ENCODE measurements at places on chromosomes 6 and 20.

- H3K27ac ChIP-seq = no peak overlapping the region
- H3K27me3 ChIP-seq = no peaks in the 10 kb centered on the region
- H3K36me3 ChIP-seq = no peaks in the 10 kb centered on the region
- no peak overlapping the region for H3K4me3 ChIP-seq
- peaks cover 17% of the 10 kb centered on the region for H3K4me1 ChIP-seq
- DNase-seq = peak; percentile 24
Measured at GRCh38 chr20:25315418-25316210, 67.7 kb downstream of the PYGB start.

GRCh38 chr6:128282961-128283360, 237.4 kb downstream of the PTPRK start:
- DNase-seq = no peak
- H3K4me3 ChIP-seq = no peak overlapping the region
- H3K27ac ChIP-seq = no peak overlapping the region
- no peaks in the 10 kb centered on the region for H3K4me1 ChIP-seq
- H3K36me3 ChIP-seq = no peaks in the 10 kb centered on the region

DNA sequence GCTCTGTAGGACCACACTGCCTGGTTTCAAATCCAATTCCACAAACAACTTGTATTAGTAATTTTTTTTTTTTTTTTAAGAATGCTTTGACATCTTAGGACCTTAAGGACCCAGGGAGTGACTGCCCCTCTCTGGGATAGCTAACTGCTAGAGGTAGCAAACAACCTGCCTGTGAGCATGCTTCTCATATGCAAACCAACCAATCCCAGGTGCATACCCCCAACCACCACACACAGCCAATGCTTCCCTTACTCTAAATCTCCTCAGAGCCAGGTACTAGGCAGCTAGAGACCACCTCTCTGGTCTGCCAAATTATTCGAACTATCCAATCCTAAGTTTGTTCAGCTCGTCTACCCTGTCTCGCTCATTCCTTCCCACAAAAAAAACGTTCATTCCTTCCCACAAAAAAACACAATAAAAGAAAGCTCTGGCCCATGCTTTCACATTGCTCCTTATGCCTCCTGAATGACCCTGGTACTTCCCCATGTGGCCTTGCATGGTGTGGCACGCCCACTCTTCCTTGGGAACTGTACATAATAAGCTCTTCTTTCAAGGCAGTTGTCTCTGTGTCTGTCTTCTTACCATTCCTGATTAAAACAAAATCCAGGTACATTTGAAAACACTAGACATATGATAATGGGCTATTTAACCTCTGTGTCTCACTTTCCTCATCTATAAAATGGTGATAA, 6.4 kb downstream of the SERAC1 start:
- peaks cover 23% of the 10 kb centered on the region for H3K4me1 ChIP-seq
- no peaks in the 10 kb centered on the region for H3K36me3 ChIP-seq
- H3K4me3 ChIP-seq = no peak overlapping the region
- no peaks in the 10 kb centered on the region for H3K27me3 ChIP-seq

DNA sequence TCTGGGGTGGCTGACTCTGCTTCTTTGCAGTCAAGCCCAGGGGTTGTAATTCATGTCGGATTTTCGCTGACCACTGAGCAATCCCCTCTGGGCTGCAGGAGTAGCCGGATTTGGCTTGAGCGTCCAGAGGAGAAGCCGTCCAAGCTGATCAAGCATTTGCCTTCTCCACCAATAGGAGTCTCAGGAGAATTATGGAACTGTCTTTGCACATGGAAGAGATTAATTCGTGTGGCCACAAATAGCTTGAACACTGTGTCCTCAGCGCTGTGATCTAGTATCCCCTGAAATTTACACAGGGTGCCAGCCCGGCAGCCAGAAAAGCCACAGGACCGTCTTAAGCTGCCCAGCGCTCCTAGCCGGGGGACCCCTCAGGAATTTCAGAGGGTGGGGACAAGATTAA, 37.1 kb downstream of the EYA2 start:
- DNase-seq = no peak
- H3K36me3 ChIP-seq = no peaks in the 10 kb centered on the region
- H3K27me3 ChIP-seq = no peaks in the 10 kb centered on the region
- H3K4me3 ChIP-seq = no peak overlapping the region

DNA sequence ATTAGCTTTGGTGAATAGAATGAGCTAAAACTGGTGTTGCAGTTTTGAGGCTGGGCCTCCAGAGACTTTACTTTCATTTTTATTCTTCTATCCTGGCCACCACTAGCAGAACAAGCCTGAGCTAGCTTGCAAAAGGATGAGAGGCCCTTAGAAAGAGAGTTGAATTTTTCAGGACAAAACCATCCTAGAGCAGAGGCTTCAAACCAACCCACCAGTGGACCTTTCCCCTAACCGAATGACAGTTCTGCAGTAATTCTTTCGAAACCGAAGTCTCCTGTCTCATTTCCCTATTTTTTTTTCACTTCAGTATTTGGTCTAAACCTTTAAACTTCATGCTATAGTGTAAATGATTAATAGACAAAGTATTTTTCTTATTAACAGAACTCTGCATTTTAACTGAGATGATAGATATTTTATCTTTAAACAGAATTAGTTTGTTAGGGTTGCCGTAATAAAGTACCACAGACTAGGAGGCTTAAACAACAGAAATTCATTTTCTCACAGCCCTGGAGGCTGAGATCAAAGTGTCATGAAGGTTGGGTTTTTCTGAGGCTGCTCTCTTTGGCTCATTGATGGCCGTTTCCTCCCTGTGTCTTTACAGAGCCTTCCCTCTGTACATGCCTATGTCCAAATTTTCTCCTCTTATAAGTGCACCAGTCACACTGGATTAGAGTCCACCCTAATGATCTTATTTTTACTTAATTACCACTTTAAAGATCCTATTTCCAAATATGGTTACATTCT, 80.6 kb upstream of the PAK5 start:
- no peak overlapping the region for H3K27ac ChIP-seq
- DNase-seq = no peak
- H3K36me3 ChIP-seq = no peaks in the 10 kb centered on the region
- no peak overlapping the region for H3K4me3 ChIP-seq
- H3K4me1 ChIP-seq = no peaks in the 10 kb centered on the region
- no peaks in the 10 kb centered on the region for H3K27me3 ChIP-seq

- H3K4me1 ChIP-seq = no peaks in the 10 kb centered on the region
- H3K27me3 ChIP-seq = no peaks in the 10 kb centered on the region
- H3K4me3 ChIP-seq = no peak overlapping the region
- no peak for DNase-seq
- H3K27ac ChIP-seq = no peak overlapping the region
- H3K36me3 ChIP-seq = no peaks in the 10 kb centered on the region
Measured at GRCh38 chr6:83962582-83962981, 71.0 kb upstream of the MRAP2 start.

DNA sequence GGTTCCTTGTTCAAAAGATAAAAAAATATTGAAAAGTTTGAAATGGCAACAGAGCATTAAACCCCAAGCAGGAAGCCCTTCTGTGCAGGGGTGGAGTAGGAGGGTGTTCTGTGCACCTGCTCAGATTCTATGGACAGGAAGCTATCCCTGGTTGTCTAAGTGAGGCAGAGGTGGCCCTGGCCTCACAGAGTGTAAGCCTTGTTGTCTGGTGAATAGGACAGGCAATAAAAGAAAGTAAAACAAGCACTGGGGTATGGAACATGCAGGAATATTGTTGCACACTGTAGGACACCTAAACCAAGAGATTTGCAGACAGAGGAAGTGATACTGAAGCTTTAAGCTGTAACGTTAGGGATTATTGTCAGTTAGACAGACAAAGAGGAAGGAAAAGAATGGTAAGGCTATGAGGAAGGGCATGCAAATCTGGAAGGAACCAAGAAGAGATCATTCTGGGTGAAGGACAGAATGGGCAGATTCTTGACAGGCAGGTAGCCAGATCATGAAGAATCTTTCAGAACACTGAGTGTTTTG, 66.8 kb downstream of the TBC1D7 start:
- DNase-seq = no peak
- H3K27me3 ChIP-seq = no peaks in the 10 kb centered on the region
- no peaks in the 10 kb centered on the region for H3K36me3 ChIP-seq

DNA sequence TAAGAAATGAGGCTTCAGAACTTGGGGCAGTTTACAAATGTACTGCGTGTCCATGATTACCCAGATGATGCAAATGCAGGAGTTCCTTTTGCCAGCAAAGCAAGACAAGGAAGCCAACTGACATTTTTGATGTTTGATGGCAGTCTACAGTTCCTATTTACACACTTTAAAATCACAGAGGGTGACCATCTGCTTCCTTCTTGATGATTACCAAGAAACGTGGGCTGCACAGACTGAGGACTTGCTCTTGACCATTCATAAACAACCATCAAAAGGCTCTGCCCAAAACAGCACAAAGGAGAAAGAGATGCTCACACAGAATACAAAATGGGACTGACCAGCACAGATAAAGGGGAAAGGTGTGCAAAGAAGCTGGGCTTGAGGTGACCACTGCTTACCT, 79.8 kb upstream of the TRAF3IP2 start:
- H3K36me3 ChIP-seq = no peaks in the 10 kb centered on the region
- no peak overlapping the region for H3K27ac ChIP-seq
- no peak overlapping the region for H3K4me3 ChIP-seq

GRCh38 chr6:168576388-168576787, 135.4 kb downstream of the SMOC2 start:
- H3K36me3 ChIP-seq = no peaks in the 10 kb centered on the region
- no peak overlapping the region for H3K4me3 ChIP-seq
- H3K27me3 ChIP-seq = no peaks in the 10 kb centered on the region
- DNase-seq = no peak

GRCh38 chr6:21594416-21595281, 1.1 kb downstream of the SOX4 start:
- peak overlapping the region; percentile 90 for H3K27ac ChIP-seq
- no peak overlapping the region for H3K4me3 ChIP-seq
- H3K36me3 ChIP-seq = no peaks in the 10 kb centered on the region
- DNase-seq = peak; percentile 69
- peaks cover 17% of the 10 kb centered on the region for H3K4me1 ChIP-seq

DNA sequence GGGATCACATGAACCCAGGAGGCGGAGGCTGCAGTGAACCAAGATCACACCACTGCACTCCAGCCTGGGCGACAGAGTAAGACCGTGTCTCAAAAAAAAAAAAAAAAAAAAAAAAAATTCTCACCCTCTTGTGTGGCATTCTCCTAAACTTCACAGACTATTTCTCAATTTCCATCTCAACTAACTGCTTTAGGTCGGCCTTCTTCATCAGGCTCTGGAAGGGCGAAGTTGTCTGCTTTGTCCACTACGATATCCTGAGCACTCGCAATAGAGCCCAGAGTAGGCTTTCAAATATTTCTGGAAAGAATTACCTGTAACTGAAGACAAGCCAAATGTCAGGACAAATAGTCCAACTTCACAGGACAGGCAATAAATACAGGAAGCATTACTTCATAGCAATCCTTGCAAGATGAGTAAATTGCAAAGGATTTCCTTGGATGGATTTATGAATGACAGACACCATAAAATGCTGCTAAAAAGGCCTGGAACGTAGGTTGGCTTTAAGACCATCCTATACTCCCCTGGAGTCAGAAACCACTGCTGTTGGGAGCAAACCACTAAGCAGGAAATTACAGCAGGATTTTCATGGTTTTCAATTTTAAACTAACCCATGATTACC, 116.3 kb upstream of the SLC2A12 start:
- peaks cover 43% of the 10 kb centered on the region for H3K4me1 ChIP-seq
- no peak for DNase-seq
- no peaks in the 10 kb centered on the region for H3K27me3 ChIP-seq
- H3K27ac ChIP-seq = no peak overlapping the region
- no peaks in the 10 kb centered on the region for H3K36me3 ChIP-seq

- H3K27ac ChIP-seq = no peak overlapping the region
- no peaks in the 10 kb centered on the region for H3K4me1 ChIP-seq
- DNase-seq = no peak
- no peaks in the 10 kb centered on the region for H3K36me3 ChIP-seq
- H3K27me3 ChIP-seq = no peaks in the 10 kb centered on the region
Measured at GRCh38 chr20:47748823-47749222, 36.5 kb downstream of the SULF2 start.

DNA sequence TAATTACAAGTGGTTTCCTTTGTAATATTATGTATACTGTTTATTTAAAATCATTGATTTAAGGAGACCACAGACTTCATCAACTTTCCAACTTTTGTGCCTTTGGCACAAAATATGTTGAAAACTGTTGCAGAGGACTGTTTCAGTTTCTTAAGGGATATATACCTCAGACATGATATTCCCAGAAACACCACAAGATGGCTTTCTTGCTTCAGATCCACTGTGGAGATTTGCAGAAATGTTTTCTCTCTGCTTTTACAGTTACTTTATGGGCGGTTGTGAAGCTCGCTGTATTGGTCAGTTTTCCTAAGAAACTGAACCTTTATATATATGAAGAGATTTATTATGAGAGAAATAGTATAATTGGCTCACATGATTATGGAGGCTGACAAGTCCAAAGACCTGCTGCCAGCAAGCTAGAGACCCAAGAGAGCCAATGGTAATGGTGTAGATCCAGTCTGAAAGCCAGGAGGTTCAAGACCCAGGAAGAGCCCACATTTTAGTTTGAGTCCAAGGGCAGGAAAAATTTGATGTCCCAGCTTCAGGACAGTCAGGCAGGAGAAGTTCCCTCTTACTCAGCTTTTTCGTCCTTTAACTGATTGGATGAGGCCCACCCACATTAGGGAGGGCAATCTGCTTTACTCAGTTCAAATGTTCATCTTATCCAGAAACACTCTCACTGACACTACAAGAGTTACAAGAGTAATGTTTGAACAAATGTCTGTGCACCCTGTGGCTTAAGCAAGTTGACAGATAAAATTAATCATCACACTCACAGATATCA, 12.8 kb downstream of the ME1 start:
- DNase-seq = peak; percentile 30
- no peaks in the 10 kb centered on the region for H3K36me3 ChIP-seq
- H3K27ac ChIP-seq = no peak overlapping the region
- H3K27me3 ChIP-seq = no peaks in the 10 kb centered on the region
- no peak overlapping the region for H3K4me3 ChIP-seq
- peaks cover 6% of the 10 kb centered on the region for H3K4me1 ChIP-seq

GRCh38 chr20:3753098-3753497, 14.5 kb downstream of the ADISSP start:
- no peaks in the 10 kb centered on the region for H3K27me3 ChIP-seq
- no peak overlapping the region for H3K27ac ChIP-seq
- H3K4me1 ChIP-seq = peaks cover 5% of the 10 kb centered on the region
- DNase-seq = peak; percentile 68
- no peaks in the 10 kb centered on the region for H3K36me3 ChIP-seq

DNA sequence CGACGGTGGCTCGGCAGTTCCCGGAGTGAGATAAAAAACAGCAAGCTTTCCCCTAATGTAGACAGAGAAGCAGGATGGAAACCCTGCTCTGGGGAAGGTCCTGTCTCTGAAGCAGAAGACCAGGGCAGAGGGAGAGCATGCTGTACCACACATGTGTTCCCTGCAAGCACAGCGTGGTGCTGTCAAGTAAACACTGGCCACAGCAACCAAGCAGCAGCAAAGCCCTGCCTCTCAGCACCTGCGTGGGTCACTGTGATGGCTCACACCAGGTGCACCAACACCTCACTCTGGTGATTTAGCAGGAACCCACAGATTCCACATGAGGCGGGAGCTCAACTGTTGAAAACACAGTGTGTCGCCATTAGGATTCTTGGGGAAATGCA, 65.2 kb upstream of the TXNDC5 start:
- H3K27me3 ChIP-seq = no peaks in the 10 kb centered on the region
- peaks cover 17% of the 10 kb centered on the region for H3K4me1 ChIP-seq
- no peak overlapping the region for H3K27ac ChIP-seq
- peak; percentile 50 for DNase-seq
- no peaks in the 10 kb centered on the region for H3K36me3 ChIP-seq
- no peak overlapping the region for H3K4me3 ChIP-seq
